ENCODE measurements at places on chromosomes 4 and X.

GRCh38 chr4:57061395-57061794 is 48.8 kb downstream of the IGFBP7 start:
- no peak for DNase-seq

DNA sequence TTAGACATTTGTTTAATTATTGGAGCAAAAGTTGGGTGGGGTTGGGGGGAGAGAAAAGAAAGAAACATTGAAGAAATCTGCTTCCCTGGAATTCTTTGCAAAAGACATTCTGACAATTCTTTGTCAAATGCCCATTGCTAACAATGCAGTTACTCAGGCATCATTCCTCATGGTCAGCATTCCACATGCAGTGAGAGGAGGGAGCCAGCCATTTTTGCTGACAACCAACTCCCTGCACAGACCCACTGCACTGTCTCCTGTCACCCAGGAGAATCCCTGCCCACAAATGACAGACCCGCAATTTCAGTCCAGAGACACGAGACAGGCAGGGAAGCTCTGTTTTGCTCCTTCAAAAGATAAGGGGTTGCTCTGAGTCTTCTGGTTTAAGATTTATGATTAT is 985.1 kb upstream of the SLIT2 start:
- no peak for DNase-seq

GRCh38 chrX:9842541-9842940 is 56.3 kb downstream of the SHROOM2 start:
- DNase-seq, result no peak

- DNase-seq, result no peak
Observed at GRCh38 chr4:165325732-165326512, 1.5 kb upstream of the MSMO1 start.

- DNase-seq, result no peak
Observed at GRCh38 chrX:125709074-125709473, 389.4 kb downstream of the TEX13C start.

- DNase-seq, result no peak
Observed at GRCh38 chr4:87560802-87561201, 31.6 kb upstream of the SPARCL1 start.

GRCh38 chr4:38128478-38129459 is 168.6 kb downstream of the PTTG2 start:
- DNase-seq, result no peak

- no peak for DNase-seq
Observed at GRCh38 chr4:126821152-126821551, 811.6 kb upstream of the INTU start.

DNA sequence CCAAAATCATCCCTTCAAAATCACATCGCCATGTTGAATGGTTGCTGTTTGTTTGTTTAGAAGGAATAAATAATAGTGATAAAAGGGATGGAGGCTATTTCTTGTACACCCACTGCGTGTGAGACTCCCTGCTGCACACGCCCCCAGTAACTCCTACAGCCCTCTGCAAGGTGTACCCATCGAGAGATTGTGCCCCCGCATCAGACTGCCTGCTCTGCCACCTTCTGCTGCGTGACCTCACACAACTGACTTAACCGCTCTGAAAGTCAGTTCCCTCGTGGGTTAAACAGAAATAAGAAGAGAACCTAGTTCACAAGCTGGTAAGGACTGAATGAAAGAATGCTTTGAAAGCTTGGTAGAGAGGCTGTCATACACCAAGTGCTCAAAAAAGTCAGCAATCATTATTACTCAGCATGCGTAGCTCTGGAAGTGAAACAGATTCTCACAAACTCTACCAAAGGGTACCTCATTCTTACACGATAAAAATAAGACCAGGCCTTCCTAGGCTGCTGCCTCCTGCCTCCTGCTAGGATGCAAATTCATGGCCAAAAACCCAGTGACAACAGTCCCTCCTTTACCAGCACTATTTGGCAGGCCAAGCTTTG is 147.1 kb downstream of the CPEB2 start:
- no peak for DNase-seq

- no peak for DNase-seq
Observed at GRCh38 chr4:154626793-154627484, 14.5 kb upstream of the FGG start.

DNA sequence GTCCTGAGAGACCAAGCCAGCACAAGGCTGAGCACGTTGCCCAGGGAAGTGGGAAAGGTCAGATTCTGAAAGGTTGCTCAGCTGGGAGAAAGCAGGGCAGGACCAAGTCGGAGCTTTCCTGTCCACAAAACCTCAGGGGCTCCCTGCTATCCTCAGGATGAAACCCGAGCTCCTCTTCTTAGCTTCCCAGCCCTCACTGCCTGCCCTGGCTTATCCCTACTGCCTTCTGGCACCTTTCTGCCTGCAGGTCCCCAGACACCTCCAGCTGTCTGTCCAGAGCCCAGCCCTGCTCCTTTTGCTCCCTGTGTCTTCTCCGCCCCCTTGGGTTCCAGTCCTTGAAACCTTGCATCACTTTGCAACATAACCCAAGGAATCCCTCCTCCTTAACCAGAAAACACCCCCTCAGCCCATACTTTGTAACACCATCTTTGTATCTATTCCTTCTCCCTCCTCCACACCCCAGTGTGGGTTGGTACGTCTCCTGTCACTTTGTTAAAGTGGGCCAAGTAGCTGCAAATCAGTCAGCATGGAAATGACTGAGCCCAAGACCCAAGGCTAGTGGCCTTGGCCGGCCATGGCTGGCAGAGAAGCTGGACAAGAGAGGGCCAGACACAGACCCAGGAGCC is 20.0 kb upstream of the PRRG3 start:
- DNase-seq, result no peak

DNA sequence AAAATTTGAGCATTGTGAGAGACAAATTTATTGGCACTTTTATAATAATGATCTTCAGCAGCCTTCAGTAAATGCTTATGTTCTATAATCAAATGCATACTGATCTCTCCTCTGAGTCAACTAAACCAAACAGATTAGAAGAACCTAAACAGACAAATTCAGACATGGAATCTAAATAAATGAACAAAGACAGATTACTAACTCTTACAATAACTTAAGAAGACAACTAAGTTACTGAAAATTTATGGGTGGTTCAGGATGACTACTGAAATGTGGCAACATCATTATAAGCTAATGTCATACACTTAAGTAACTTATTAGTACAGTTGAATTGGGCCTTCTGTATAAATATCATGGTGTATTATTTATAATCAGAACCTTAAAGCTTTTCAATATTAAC is 127.3 kb downstream of the NEK1 start:
- DNase-seq, result no peak

DNA sequence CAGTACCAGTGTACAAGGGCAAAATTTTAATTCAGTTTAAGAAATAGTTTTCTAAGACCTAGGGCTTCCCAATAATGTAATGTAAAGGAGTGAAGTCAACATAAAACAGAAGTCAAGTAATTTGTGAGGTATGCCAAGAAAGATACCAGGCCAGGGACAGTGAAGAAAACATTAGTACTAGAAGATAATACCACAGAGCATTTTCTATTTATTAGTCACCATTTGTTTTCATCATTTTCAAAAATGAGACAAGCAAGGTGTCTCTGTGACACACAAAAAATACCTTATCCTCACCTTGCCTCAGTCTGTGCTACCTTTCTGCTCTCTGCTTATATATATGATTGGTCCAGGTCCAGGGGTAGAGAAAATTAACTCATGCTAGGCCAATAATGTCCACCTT is 46.8 kb downstream of the VEGFC start:
- no peak for DNase-seq

- DNase-seq, result no peak
Observed at GRCh38 chr4:75232546-75232945, 281.7 kb downstream of the RCHY1 start.

- DNase-seq, result no peak
Observed at GRCh38 chrX:40684092-40684491, 36.7 kb upstream of the CXorf38 start.

GRCh38 chr4:138405466-138405891 is 163.3 kb upstream of the SLC7A11 start:
- no peak for DNase-seq

DNA sequence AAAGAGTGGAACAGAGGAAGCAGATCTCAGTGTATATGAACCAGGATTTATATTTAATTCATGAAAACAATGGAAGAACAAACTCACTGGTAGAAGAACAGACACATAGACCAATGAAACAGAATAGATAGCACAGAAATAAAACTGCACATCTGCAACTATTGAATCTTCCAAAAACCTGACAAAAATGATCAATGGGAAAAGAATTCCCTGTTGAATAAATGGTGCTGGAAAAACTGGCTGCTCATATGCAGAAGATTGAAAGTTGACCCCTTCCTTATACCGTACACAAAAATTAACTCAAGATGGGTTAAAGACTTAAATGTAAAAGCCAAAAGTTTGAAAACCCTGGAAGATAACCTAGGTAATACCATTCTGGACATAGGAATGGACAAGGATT is 391.0 kb downstream of the MAGEB5 start:
- DNase-seq, result no peak

- DNase-seq, result no peak
Observed at GRCh38 chr4:185504098-185505047, 30.9 kb downstream of the PDLIM3 start.

GRCh38 chrX:72408885-72409284 is 103.2 kb upstream of the CITED1 start:
- DNase-seq, result no peak

DNA sequence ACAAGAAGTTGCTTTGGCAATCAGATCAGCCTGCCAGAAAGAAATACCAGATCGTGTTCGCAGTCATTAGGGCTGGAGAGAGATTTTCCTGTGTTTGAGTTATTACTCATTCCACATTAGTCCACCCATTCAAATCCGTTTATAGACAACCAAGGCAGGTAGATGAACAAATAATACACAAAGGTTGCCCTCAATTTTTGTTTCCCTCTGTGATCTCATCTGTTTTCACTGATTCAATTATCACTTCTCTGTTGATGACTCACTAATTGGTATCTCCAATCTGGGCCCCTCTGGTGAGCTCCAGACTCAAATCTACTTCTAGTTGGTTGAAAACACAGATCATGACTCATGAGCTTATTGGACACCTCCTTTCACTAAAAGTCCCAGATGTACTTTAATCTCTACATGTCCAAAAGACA is 54.5 kb downstream of the CHM start:
- DNase-seq, result no peak

DNA sequence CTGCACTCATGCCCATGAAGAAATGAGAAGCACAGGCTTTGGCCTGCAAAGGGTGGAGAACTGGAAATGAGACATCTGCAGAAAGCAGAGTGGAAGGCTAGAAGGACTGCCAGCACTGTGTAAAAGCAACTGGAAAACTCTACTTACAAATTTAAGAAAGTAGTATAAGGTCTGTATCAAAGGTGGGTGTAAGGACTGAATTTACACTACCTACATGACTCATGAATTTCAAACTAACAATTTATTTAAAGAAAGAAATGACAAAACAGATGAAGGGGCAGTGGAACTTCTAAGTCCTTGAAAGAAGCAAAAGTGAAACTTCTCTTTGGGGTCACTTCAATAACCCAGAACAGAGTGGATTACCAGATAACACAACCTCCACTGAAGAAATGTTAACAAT is 71.2 kb downstream of the SLC10A7 start:
- no peak for DNase-seq

DNA sequence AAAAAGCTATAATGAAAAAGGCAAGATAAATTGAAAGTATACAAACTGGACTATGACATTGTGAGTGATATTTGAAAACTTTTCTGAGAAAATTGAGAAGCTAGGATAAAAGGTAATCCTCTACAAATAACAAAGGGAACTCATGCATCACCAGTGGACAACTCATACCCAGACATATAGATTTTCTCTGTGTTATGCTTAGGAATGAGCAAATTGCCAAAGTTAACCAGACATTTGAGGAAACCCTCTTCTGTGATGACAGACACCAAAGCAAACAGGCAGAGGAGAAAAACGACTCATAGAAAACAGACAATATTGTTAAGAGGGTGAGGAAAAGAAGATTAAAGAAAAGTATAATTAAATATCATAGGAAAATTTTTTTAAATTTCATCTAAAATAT is 186.5 kb downstream of the MAB21L2 start:
- DNase-seq, result no peak

- DNase-seq, result no peak
Observed at GRCh38 chr4:101458914-101459313, 111.6 kb upstream of the PPP3CA start.

GRCh38 chrX:96703816-96704215 is 19.2 kb downstream of the DIAPH2 start:
- DNase-seq, result no peak

GRCh38 chr4:80990851-80991250 is 39.7 kb upstream of the BMP3 start:
- DNase-seq, result no peak

DNA sequence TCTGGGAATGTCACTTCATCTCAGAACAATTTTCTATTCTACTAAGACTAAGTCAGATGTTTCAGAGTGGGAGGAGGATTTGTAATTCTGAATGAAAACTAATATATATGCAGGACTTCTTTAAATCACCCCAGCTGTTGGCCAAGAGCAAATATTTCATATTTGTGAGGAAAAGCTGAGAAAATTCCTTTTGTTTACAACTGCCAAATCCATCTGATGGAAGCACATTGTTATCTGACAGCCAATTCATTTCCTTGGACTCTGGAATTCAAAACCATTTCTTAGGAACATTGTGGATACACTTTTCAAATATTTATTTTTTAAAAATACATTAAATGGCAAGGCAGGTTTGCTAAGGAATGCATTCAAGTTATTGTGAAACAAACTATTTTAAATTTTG is 8.0 kb downstream of the SLIT2 start:
- DNase-seq, result no peak

- no peak for DNase-seq
Observed at GRCh38 chr4:10075953-10076391, 40.6 kb downstream of the WDR1 start.

GRCh38 chrX:107715331-107716117 is 60.1 kb downstream of the TSC22D3 start:
- DNase-seq, result no peak

DNA sequence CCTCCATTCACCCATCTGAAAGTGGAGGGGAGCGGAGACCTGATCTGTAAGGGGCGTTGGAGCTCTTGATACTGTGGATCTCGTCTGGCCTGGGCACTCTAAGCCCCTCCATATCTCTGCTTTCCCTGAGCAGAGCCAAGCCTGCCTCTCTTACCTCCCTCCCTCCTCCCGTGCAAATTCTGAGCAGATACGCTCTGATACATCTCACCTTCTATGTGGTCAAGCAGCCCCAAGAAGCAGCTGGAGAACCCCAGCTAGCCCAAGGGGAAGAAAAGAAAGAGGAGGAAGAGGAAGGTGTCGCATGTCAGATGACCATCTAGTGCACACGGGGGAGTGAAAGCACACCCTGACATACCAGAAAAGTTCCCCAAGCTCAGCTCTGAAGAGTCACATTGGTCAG is 1.9 kb upstream of the DGAT2L6 start:
- DNase-seq, result no peak

GRCh38 chr4:157447195-157447594 is 226.7 kb downstream of the GRIA2 start:
- no peak for DNase-seq

DNA sequence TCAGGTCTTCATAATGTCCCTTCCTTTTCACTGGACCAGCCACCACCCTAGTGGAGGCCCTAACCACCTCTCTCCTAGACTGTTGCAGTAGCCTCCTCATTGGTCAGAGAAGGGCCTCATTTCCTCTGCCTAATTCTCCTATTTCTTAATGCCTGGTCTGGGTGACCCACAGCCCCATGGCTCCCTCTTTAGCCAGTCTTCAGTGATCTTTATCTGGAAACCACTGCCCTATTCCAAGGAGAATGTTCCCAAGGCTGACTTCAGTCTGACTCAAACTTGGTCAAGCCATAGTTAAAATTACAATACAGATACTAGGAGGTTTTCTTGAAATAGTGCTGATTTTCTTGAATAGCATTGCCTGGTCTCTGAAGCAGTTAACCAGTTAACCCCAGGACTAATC is 53.6 kb upstream of the PRPS1 start:
- no peak for DNase-seq
